ENCODE measurements at places on chromosomes 1 and 21.
A peak's percentile ranks its signal among the peaks of the same experiment; 100 is the strongest.

DNA sequence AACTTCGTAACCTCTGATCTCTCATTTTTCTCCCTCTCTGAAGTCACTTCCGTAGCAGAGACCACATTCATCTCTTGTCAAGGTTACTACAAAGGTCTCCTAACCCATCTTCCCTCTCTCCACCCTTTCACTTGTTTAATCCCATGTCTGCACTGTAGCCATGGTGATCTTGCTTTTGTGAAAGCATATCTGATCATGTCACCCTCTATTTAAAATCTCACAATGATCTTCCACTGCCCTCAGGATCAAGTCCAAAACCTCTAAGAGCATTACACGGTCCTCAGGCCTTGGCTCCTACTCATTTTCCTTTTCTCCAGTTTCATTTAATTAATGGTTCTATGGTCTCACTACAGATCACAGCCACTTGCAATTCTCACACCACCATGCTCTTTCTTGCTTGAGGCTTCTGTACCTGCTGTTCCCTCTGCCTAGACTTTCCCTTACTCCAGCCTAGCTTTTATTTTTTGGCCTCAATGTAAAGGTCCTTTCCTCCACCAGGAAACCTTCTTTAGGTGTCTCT lies 12.1 kb downstream of the ARHGEF11 start:
- no peak for DNase-seq

DNA sequence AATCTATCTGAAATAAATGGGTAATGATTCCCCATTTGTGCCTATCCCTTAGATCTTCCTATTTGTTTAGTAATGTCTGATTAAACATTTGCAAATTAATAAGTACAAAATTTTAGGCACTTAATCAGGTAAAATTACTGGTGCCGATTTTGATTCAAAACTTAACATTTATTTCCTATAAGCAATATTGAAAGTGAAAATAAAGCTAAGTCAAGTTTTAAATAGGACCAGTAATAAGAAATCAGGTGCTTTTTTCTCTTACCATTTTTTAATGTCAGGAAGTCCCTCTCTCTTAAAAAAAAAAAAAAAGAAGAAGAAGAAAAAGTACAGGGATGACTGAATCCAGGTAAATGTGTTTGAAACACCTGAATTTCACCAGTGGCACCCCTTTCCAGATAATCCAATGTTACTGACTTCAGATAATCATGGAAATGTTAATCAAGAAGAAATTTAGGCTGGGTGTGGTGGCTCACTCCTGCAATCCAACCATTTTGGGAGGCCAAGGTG lies 836 bp upstream of the GBP4 start:
- DNase-seq, result peak; percentile 19

- DNase-seq, result peak; percentile 21
Measured at GRCh38 chr1:67735806-67736627, 51.0 kb downstream of the GADD45A start.

GRCh38 chr21:45410151-45410864 lies 5.3 kb downstream of the COL18A1 start:
- no peak for DNase-seq

- DNase-seq, result no peak
Measured at GRCh38 chr1:201126832-201127754, at the start of gene ASCL5. Gene ASCL5, minus strand, starts transcription at chr1:201127184. Its CDS starts 11,812 bp downstream, at chr1:201115372.

- no peak for DNase-seq
Measured at GRCh38 chr1:40160806-40161124, 422 bp upstream of the RLF start.
